ENCODE measurements at places on chromosomes 6 and 20.

- DNase-seq = no peak
Measured at GRCh38 chr20:23528867-23529431, 38.0 kb downstream of the CST8 start.

- DNase-seq = no peak
Measured at GRCh38 chr6:55282115-55282514, 45.2 kb upstream of the GFRAL start.

- DNase-seq = no peak
Measured at GRCh38 chr20:31860390-31861134, 9.8 kb downstream of the DUSP15 start.

DNA sequence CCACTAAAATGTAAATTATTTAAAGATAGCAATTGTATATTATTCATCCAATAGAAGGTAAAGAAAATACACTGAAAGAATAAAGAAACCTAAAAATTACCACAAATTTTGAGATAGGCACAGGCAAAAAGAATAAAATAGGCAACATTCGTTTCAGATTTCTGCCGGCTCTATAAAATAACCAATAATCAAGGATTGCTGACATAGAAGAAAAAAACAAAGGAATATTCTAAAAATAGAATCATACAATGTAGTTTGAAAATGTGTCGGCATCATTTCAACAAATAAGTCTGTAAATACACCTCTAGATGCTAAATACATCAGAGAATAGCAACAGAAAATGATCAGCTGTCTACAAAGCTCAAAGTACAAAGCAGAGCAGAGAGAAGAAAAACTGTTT is 973.3 kb downstream of the EPHA7 start:
- DNase-seq = no peak

DNA sequence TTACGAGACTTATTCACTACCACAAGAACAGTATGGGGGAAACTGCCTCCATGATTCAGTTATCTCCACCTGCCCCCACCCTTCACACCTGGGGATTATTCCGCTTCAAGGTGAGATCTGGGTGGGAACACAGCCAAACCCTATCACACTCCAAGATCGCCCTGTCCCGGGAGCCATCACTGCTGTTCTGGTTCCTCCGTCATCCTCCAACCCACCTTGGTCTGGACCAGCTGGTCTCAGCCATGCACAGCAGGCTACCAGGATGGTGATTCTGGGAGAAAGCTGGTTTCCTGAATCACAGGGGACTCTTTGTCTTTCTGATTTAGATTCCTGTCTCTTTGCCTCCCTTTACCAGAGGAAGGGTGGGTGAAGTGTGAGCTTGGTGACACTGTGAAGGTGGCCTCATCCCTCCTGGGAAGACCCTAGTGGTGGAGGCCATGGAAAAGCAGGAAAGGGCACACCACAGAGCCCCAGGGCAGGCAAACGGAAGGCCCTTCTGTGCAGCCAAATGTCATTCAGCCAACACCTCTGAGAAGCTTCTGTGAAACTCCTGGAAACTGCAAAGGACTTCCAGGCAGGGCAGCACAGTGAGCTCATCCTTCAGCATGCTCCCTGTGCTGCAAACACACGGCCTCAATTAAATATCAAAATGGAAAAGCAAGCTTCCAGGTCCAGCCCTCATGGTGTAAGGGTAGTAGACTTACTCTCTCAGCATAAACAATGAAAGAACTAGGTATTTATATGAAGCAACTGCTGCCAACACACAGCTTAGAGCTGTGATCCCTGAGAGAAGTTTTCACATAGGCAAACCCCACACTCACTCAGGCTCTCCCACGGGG is 169.8 kb downstream of the ANKRD60 start:
- no peak for DNase-seq

DNA sequence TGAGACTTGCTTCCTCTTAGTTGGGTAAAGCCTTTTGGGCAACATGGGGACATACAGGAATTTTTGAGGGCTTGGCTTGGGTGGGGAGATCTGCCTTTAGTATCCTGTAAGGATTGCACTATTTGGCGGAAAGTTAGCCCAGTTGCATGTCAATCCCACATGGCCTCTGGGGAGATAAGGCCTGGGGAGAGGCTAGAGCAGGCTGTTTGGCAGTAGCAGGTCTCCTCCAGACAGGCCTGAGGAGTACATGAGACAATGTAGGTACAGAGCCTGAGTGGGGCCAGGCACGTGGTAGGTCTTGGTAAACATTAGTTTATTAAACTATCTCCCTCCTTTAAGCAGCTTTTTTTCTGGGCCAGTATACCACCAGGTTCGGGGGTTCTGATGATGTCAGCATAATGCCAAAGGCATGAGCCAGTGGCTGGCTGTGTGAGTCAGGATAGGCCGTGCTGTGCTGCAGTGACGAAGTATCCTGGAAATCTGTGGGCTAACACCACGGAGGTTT is 147.9 kb downstream of the VEGFA start:
- no peak for DNase-seq

GRCh38 chr6:31169123-31169857 is 1.2 kb downstream of the POU5F1 start:
- no peak for DNase-seq

GRCh38 chr6:28897369-28897745 is 26.4 kb downstream of the TRIM27 start:
- DNase-seq = no peak

Data from activated CD4-positive, alpha-beta T cell treated with anti-CD3 and anti-CD28 coated beads for 24 hours (primary cell).